ENCODE measurements at places on chromosomes 5 and 9.

DNA sequence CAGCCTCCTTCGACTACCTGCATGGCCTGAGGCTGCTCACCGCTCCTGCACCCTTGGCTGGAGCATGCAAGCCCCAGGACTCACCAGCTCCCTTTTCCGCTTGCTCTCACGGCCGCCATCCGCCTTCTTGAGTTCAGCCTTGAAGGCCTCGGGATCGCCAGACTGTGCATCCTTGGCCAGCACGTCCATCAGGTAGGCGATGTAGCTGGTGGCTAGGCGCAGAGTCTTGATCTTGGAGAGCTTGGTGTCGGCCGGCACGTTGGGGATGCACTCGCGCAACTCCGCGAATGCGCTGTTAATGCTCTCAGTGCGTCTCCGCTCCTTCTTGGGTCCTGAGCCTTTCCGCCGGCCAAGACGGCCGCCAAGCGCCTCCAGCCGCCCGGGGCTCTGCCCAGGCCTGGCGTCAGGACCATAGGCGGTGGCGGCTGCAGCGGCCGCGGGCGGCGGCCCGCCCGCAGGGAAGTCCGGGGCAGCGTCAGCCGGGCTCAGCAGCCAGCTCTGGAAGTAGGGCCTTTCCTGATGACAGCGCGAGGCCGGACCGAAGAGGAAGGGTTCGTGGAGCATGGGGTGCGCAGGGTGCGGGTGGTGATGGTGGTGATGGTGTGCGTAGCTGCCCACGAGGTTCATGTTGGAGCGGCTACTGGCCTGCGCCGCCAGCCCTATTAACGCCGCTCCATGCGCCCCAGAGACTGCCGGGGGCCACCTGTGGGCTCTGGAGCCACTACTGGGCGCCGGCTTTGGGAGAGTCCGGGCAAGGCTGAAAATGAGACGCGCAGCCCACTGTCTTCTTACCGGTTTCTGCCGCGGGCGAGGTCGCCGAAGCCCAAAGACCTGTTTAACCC is 424 bp downstream of the HAND1 start:
- no peak for DNase-seq

DNA sequence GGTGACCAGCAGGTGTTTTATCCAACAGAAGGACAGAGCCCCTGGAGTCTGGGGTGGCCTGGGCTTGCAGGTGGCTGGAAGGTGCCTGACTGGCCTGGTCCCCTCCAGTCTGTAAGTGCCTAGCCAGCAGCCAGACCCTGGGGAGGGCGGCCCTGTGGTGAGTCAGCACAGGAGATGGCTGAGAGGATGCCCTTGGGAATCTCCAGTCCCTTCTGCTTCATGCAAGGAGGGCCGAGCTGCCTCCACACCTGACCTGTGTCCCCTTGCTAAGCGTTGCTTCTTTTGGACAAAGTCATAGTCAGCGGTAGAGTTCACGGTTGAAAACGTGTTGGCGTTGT is 20.2 kb downstream of the OBP2B start:
- no peak for DNase-seq

- no peak for DNase-seq
Measured at GRCh38 chr5:117235786-117236185, 661.2 kb upstream of the SEMA6A start.

GRCh38 chr5:175471196-175471595 is 7.2 kb upstream of the SFXN1 start:
- DNase-seq, result no peak

DNA sequence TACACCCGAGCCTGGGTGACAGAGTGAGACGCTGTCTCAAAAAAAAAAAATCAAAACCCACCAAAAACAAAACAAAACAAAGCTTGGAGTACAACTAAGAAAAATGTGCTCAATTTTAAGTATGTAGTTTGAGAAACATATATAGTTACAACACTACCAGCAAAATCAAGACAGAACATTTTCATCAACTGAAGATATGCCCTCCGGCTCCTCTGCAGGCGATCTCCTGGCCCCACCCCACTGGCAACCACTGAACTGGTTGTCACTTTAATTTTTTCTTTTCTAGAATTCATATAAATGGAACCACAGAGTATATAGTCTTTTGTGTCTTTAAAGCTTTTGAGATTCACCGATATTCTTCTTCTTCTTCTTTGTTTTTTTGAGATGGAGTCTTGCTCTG is 35.0 kb downstream of the CNOT8 start:
- no peak for DNase-seq

DNA sequence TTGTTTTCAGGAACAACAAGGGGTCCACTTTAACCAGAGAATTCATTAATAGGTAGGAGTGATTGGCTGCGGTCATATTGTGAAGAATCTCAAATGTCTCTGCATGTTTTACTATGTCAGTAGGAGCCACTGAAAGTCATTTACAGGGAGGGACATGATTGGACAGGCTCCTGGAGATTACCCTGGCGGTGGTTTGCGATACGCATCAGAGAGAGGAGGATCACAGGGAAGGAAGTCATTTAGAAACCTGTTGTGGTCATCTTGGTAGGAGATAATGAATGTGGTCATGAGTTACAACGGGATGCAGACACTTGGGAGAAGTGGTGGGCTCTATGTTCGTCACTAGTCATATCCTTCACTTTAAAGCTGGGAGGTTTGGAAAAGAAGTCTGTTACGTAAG is 262.8 kb downstream of the FAM114A2 start:
- DNase-seq, result no peak

- DNase-seq, result no peak
Measured at GRCh38 chr9:34413231-34413852, 36.6 kb upstream of the MYORG start.

DNA sequence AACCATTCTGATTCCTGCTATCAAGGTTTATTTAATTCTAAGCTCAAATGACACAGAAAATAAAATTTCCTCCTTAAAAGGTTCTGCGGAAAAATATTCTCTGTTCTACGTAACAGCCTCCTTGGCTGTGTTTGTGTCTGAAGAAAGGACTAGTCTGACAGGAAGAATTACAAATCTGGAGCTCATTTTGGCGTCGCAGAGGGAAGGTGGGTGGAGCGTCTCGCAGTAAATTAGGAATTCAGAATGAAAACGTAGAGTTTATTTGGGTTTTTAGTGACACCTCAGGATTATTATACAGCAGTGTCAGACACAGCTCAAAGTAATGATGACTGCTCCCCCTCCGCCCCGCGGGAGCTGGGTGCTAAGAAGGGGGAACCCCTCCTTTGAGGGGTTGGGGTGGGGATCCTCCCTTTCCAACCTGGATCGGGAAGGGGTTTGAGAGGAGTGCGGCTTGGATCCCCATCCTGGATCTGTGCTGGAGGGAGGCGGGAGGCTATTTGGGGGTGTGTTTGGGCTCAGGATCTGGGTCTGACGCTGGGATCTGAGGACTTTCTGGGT is 933 bp upstream of the TGFBR1 start:
- DNase-seq, result no peak

- no peak for DNase-seq
Measured at GRCh38 chr5:158979749-158980521, 119.8 kb downstream of the EBF1 start.

DNA sequence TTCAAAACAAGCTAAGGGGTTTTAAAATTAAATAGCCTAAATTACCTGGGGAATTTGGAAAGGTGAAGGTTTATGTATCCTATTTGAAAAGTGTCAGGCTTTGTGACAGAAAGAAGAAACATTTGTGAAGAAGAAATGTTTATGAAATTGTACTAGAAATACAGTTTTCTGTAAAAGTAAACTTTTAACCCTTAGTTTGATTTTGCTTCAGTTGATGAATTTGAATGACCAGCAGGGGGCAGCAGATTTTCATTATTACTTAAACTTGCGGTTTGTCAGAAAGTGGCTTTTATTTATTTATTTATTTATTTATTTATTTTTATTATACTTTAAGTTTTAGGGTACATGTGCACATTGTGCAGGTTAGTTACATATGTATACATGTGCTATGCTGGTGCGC is 58.1 kb downstream of the NNT start:
- DNase-seq, result no peak

DNA sequence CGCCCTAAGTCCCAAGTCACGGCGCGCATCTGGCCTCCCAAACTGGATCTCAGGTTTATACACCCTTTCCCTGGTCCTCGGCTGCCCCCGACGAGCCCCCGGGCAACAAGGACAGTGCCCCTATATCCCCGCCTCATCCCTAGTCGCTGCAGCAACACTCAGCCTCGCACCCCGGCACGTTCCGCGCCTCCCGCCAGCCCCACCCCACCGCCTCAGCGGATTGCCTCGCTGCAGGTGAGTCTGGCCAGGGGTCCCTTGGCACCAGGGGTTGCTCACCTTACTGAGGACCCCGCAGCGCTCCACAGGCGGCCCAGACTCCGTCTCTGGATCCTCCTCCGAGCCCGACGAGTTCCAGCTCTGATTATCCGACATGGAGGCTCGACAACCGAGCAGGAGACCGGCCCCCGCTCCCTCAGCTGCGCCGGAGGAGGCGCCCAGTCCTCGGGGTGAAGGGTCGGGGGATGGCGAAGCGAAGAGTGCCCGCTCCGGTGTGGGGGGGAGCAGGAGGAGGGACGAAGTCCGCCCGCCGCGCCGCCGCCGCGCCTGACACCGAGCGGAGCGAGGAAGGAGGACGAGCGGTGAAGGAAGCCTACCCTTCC is 494 bp downstream of the CERT1 start:
- no peak for DNase-seq
